ENCODE measurements at places on chromosomes 6 and 20.

DNA sequence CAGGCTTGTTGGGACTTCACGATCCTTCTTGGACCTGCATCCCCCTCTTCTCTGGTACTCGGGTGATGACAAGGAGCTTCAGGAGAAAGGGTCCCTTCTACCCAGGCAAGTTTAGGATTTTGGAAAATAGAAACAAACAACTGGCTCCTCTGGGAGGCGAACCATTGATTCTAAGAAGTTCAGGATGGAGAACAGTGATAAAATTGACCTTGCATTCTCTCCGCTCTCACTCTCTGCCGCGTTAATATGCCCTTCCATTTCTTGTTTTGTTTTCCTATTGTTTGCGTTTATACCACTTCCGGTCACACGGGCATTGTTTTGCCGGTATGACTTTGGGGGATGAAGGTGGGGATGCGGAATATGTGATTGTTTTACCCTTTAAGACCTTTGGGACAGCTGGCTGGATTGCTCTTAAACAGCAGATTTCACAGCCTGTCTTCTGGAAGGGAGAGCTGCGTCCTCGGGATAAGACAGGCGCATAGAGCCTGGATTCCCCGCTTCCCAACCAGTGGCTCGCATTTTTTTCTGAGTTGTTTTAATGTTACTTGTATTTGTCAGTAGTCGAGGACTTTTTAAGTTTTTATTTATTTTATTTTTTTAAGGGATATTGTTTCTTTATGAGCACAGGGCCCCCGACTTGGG is 144.3 kb upstream of the ZNF184 start:
- peak; percentile 31 for DNase-seq

- no peak for DNase-seq
Observed at GRCh38 chr20:50690650-50691572, at the start of gene RIPOR3. TSS of gene RIPOR3 (minus strand) at chr20:50691542. CDS start at chr20:50691128, 414 bp downstream.

- DNase-seq = no peak
Observed at GRCh38 chr6:154462425-154462824, 48.1 kb downstream of the CNKSR3 start.

DNA sequence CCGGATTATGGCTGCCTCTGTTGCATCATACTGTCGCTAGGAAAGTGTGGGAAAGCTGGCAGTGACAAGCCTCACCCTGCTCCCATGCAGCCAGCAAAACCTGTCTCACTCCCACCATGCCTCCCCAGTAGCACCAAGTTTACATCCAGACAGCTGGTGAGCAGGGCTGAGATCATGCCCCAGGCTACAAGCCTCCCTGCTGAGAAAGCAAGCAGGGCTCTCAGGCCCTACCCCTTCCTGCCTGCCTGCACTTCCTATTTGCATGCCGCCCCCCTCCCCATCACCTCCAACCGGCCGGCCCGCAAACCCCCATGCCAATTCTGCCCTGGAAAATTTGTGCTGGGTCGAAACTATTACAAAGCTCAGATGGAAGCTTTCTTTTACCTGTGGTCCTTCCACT is 408.2 kb upstream of the FKBP1C start:
- DNase-seq = peak; percentile 34

DNA sequence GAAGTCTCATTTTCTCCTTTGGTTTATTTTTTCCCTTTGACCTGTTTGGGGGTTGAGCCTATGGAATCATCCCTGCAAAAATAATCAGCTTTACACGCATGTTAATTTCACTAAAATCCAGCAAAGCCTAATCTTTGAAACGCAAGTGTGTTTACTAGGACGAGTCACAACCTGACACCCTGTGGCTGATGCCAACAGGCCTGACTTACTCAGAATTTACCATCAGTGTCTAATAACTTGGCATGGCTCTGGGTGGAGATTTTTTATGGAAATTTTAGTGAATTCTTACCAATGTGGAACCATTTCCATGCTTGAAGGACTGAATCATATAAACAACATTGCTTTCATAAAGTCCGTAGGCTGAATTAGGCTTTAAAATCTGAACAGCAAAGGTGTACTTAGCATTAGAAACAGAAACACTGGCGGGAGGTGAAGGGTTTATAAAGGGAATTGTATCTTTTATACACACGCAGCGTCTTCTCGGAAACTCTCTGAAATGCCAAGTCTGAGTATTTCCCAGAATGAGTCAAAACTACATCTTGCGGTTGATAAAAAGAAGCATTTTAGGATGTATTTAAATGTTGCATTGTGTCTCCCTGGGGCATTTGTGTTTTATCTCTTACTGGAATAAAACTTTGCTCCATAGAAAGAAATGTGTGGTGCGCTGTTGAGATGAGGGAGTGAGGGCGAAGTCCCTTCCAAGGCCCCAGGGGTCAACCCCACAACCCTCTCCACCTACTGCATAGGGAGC is 81.2 kb downstream of the DACT2 start:
- DNase-seq = no peak

DNA sequence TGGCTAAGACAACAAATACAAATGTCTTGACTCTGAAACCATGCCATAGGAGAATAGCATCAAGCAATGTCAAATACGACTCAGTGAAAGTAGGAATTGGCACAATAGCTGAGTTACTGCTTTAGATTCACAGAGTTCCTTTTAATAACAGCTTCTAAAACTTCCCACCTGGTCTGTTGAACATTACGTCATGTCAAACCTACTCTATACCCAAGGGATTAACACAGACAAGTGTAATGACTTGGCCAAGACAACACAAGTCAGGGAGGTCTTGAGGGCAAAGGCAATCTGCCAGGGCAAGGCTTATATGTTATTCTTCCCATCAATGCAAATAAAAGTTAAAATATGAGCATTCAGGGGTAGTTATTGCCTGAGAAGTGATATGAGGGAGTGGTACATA is 265.1 kb upstream of the PRDM1 start:
- no peak for DNase-seq

- DNase-seq = no peak
Observed at GRCh38 chr6:163164175-163164900, 250.2 kb upstream of the QKI start.

Data from NCI-H748 treated with DMSO at 0.1 percent for 48 hours (cell line).